CD4-positive, alpha-beta T cell treated with Interleukin-4 for 4 hours (primary cell): ENCODE measurements at places on chromosomes 13 and 19.

- DNase-seq = no peak
Observed at GRCh38 chr19:2554856-2555255, 78.9 kb downstream of the GADD45B start.

GRCh38 chr13:66665991-66666390 lies 564.1 kb downstream of the PCDH9 start:
- no peak for DNase-seq

DNA sequence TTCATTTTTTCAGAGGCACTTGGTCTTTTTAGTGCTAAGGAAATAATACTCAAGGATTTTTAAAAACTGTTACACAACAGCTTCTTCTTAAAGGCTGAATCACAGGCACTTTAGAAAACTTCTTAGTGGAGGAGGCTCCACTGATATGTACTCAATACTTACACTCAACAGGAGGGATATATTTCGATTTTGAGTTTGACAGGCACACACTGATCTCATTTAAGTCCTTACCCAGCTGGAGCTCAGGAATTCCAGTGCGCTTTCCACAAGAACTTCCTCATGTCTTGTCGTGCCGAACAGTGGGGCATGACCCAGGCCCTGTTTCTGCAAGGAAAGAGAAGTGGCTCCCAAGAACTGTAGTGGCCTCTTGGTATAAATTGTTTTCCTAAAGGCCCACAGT lies 103.8 kb downstream of the RGCC start:
- no peak for DNase-seq

DNA sequence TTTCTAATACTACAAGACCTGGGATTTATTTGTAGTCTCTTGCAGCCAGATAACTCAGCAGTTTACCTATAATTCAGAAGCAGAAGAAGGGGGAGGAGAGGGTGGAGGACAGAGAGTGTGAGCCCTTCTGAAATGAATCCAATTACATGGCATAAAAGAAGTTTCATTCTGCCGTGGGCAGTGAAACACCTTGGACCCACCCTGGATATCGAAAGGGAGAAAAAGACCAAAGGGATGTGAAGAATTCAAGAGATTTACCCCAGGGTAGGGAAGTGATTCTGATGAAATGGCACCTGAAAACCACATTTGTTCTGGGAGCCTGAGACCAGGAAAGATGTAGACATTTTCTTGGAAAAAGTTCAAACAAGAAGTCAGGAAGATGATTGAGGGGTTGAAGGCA lies 140.9 kb downstream of the NDFIP2 start:
- DNase-seq = no peak

GRCh38 chr13:22925881-22926747 lies 254.7 kb upstream of the SGCG start:
- DNase-seq = no peak

DNA sequence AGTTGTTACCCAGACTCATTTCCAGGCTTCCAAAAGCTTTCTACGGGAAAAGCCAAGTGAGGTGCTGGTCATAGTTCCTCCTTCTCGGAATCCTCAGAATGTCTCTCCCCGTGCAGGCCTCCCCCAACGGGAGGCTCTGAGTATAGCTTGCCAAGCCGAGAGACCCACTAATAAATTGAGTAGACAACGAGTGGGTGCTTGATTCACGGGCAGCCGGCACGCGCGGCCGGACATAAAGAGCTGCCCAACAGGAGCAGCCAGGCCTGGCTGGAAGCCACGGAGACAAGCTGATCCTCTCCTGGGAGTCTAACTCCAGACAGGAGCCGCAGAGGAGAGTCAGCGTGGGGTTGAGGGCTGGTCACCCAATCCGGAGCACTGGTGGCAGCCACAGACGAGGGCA lies 43.4 kb upstream of the MEDAG start:
- DNase-seq = no peak

DNA sequence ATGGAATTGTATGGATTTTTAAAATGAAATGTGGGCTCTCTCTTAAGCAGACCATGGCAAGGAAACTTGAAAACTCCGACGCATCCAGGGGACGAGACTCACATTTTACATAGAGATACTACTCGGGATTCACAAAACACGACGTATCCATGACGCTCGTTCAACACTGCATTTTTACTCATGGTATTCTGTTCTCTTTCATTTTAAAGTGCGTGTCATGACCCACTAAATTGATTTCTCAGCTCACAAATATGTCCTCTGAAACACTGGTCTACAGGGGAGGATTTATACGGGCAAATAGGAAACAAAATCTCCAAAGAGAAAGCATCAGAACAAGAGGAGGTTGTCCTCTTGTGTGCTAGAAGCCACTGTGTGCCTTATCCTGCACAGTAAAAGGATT lies 523.5 kb downstream of the MYO16 start:
- no peak for DNase-seq

DNA sequence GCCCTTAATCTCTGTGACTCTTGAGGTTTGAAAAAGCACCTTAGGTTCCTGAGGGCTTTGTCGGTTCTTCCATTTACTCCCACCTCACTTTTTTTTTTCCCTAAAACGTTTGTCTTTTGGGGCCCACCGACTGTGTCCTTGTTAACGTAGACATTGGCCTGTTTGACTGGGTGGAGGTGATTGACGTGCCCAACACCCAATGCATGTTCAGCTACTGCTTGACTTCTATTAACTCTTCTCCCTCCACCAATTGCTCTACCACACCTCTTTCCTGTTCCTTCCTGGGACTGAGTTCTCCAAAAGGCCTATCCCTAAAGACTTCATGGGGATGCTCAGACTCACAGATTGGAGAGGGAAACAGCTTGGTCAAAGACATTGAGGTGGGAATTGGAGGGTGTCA lies 17.3 kb downstream of the CKM start:
- DNase-seq = no peak

DNA sequence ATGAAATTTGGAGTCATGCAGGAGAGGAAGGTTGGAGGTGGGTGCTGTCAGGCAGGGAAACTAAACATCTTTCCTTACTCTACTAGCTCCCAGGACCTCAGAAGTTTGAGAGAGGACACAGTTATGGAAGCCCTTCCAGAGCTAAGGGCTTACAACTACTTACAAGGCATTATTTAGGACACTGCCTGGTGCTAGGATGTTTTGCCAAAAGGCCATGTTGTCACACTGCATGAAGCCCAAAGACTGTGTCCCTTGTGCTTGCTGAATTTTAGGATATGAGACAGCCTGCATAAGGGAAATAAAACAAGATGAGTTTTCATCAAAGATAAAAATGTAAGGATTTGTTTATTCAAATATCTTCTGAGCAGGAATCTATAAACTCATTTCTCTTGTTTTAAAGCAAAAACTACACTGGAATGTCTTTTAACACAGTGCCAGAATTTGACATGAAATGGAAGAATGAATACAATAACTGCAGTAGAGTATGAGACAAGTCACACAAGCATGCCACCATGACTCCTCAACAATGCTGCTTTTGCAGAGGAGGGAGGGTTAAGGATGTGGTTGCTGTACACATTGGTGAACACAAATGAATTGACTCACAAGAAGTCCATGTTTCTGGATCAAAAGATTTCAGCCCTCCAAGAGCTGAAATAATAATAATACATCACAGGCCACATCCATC lies 258.4 kb downstream of the SPRY2 start:
- DNase-seq = no peak

- no peak for DNase-seq
Observed at GRCh38 chr19:28472843-28473242, 740.1 kb downstream of the UQCRFS1 start.

GRCh38 chr13:54394085-54394700 lies 1365.6 kb downstream of the OLFM4 start:
- no peak for DNase-seq

- no peak for DNase-seq
Observed at GRCh38 chr19:55149078-55150003, at the start of gene TNNT1. Gene TNNT1 (minus strand): TSS chr19:55149206. CDS start chr19:55147157, 2,049 bp downstream.
